ENCODE measurements at places on chromosomes 12 and 14.

- DNase-seq: no peak
Observed at GRCh38 chr14:70685474-70686197, 43.9 kb downstream of the TTC9 start.

DNA sequence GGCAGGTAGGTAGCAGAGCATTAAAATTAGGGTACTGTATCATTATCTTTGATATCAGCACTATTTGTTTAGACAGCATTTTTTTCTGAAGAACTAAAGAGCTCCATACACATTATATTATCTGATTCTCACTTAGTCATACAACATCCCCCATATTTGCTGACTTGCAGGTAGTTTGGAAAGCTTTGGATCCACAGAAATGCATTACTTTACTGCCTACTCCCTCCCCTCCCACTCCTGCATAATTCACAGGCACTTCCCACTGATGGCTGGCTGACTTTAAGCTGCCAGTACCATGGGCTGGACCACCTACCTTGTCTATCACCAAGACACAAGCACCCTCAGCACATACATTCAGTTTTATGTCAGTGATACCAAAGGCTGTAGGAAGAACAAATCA is 110.4 kb downstream of the SLC8A3 start:
- no peak for DNase-seq

DNA sequence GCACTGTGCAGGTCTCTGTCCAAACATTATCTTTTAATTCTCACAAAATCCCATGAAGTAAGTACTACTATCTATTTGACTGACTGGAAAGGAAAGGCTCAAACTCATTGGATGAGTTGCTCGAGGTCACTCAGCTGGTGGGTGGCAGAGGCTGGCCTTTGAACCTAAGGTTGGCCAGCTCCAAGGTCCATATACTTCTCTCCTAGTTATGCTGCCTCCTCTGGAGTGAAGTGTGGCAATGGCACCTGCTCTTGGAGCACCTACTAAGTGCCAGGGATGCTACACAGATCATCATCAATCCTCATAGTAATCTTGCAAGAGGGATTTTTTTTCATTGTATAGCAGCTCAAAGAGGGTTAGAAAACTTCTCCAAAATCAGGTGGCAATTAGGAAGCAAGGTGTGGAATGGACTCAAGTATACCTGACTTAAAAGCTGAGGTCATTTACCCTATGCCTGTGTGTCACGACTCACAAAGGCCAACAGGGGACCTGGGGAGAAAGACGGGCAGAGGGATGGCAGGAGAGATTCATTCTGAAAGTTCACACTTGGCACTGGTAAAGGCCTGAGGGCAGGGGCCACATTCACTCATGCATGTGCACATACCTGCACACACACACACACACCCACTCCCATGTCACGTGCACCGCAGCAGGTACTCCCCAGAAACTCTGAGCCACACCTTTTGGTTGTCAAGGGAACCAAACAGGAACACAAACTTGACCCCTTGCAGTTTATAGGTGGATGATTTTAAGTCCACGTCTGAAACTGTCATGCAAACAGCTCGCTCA is 146.4 kb downstream of the FOXN3 start:
- no peak for DNase-seq

GRCh38 chr12:105318651-105319483 is 11.6 kb upstream of the C12orf75 start:
- no peak for DNase-seq

DNA sequence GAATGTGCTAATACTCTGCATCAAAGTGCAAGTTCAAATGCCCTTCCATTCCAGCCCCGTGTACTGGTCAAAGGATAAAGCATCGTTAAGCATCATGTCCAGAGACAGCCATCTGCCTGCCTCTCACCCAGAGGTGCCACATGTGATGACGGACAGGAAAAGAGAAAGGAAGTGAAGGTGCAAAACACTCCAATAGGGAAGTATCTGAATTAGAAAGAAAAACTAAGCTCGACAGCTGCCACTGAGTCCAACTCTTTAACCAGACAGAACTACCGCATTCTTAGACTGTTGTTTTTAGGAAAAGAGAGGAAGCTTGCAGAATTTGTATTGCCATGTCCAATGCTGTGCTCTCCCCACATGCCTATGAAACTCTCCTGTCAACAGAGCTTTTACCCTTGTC is 465.0 kb upstream of the SOX5 start:
- DNase-seq: no peak

- peak; percentile 80 for DNase-seq
Observed at GRCh38 chr14:78566026-78566858, 396.1 kb downstream of the NRXN3 start.

- DNase-seq: no peak
Observed at GRCh38 chr14:51630987-51631386, 20.7 kb upstream of the FRMD6 start.

GRCh38 chr14:60773558-60773957 is 39.0 kb downstream of the MNAT1 start:
- no peak for DNase-seq

DNA sequence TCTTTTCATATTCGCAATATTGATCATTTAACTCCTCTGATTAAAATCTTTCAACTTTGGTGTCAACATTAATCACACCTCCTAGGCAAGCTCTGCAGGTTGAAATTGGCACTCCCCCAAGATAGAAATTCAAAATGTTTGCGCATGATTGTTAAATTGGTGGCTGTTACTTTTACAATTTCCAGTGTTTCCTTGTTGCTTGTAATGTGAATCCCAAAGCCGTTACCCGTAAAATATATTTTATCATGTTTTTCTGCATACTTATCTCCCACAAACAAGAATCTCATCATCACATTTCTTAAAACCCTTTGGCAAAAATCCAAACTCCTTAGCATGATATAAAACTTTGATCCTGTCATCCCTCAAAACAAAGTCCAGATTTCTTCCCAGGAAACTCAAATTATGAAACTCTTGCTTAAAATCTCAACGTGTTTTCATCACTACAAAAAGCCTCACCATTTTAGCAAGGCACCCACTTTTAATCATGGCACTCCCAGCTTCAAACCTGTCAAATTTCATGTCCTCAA is 14.7 kb downstream of the RTL1 start:
- DNase-seq: no peak

DNA sequence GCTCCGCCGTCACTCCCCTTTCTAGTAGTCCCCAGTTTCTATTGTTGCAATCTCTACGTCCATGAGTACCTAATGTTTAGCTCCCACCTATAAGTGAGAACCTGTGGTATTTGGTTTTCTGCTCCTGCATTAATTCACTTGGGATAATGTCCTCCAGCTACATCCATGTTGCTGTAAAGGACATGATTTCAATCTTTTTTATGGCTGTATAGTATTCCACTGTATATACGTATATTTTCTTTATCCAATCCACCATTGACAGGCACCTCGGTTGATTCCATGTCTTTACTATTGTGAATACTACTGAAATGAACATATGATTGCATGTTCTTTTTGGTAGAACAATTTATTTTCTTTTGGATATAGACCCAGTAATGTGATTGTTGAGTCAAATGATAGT is 114.7 kb downstream of the ANKS1B start:
- DNase-seq: no peak

DNA sequence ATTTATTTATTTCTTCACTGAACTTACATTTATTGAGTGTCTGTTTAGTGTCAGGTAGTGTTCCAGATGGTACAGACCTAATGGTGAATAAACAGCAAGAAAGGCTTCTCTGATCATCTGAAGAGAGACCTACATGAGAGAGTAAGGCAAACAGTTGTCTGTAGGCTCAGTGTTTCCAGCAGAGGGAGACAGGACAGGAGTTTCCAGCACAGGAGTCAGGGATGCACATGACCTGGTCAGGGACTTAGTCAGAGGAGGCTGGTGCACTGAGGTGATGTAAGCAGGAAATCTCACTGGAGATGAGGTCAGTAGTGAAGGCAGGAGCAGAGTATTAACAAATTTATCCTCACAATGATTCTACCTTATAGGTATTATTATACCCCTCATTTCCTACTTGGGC is 233.2 kb downstream of the MDGA2 start:
- no peak for DNase-seq
